Glutamatergic neuron (in vitro differentiated cells): ENCODE measurements at places on chromosomes 3 and 15. TPM values are rescaled to one million over a fixed set of nuclear protein-coding genes. Genes with fewer than 3 reads are reported as not detected.
A peak's percentile ranks its signal among the peaks of the same experiment; 100 is the strongest.

- DNase-seq, result no peak
Measured at GRCh38 chr3:101478980-101479379, 34.0 kb downstream of the SENP7 start.

DNA sequence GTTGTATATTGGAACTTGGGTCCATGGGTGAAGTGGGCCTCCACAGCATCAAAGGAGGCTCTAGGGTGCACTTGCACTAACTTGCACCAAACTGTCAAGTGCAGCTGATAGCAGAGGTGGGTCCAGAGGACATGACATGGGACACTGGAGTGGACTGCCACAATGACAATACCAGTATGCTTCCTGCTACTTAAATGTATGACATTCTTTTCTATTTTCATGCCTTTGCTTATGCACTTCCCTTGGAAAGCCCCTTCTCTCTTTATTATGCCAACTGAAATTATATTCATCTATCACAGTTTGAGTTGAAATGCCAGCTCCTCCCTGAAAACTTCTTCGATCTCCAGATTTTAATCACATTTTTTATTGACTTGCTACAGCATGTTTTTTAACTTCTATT is 101.8 kb downstream of the CFAP20DC start:
- DNase-seq, result no peak

The CPN2 gene
- not detected for total RNA-seq

- peak; percentile 67 for DNase-seq
Measured at GRCh38 chr15:80695099-80695910, at the start of gene ABHD17C. Gene ABHD17C, plus strand, starts transcription at chr15:80695310. Its CDS starts 120 bp downstream, at chr15:80695430.

DNA sequence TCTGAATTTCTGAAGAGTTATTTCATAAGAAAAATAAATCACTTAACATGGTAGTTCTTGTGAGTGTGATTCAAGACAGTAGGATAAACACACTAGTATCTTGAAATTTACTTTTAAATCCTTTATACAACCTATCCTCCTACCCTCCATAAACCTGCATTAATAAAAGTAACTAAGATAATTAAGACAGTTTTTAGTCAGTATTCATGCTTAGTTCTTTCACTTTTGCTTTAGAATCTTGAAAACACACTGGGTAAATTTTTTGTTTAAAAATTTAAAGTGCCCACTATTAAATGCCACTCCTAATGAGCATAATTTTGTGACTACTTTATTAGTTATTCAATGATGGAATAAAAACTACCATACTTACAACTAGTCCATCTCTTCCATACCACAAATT is 28.8 kb downstream of the GOLIM4 start:
- DNase-seq, result no peak

GRCh38 chr3:195076981-195077610 is 193.9 kb downstream of the XXYLT1 start:
- no peak for DNase-seq

GRCh38 chr3:196932600-196932999 is 9.7 kb downstream of the NCBP2 start:
- DNase-seq, result no peak

GRCh38 chr3:15982667-15983196 is 185.0 kb upstream of the ANKRD28 start:
- DNase-seq, result no peak
